ENCODE measurements at places on chromosomes 11 and 22.

GRCh38 chr11:59206635-59207034, 6.1 kb downstream of the MPEG1 start:
- no peak for DNase-seq

DNA sequence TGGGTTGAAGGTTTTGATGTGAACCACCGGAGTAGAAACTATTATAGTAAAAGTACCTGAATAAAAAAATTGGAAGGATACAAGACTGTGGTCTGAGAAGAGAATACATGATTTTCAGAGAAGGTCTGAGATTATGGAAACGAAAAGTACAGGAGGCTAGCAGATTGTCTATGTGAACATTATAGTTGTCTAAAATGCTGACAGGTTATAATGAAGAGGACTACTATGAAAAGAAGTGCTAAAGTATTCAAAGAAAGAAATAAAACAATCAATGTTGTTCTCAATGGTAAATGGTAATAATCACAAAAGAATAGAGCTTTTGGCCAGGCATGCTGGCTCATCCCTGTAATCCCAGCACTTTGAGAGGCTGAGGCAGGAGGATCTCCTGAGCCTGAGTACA, 34.0 kb downstream of the RAB6A start:
- DNase-seq = no peak

DNA sequence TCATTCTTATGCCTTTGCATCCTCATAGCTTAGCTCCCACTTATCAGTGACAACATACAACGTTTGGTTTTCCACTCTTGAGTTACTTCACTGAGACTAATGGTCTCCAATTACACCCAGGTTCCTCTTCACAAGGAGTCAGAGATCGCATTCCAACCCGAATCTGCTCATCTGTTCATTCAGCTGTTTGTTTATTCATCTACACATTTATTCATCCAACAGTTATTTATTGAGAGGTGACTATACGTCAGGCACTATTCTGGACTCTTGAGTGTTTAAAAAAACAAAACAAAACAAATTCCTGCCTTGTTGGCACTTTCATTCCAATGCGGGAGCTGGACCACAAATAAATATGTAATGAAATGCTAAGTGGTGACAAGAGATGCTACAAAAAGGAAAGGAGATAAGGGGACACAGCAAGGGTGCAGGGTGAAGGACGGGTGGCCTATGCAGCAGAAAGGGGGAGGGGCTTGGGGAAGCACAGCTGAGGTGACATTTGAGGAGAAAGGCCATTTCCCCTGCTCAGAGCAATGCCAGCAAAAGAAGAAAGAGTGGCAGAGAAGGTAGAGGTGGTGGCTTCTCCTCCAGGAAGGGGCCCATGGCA, 393.8 kb upstream of the SYN3 start:
- DNase-seq = no peak

DNA sequence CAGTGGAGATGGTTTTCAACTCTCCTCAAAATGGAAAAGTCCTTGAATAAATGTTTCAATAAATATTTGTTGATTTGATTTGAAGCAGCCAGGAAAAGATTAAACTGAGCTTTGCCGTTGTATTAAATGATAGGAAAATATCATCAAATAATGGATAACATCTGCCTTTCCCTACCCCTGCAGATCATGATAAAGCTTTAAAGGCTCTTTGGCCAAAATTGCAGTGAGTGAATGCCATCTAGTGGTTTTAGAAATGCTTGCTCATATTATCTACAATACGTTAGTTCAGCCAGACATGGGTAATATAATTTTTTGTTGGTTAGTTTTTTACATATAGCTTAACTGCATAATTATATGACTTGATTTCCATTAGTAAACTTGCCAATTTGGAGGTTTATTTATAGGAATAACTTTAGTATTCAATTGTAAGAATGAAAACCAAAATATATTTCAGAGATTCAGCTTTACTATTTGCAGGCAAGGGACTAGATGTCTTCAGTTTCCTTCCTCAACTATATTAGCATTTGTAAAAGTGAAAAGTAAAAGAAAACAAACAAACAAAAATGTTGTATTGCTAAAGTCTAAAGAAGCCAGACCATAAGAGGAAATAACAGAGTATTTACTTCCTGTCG, 159.2 kb downstream of the MSANTD4 start:
- DNase-seq = no peak

- no peak for DNase-seq
Measured at GRCh38 chr11:47340980-47341775, 11.3 kb downstream of the MYBPC3 start.

- DNase-seq = peak; percentile 77
Measured at GRCh38 chr11:47394322-47395222, 13.8 kb upstream of the SLC39A13 start.

- DNase-seq = no peak
Measured at GRCh38 chr11:61414547-61414946, 15.2 kb downstream of the CPSF7 start.

- DNase-seq = no peak
Measured at GRCh38 chr22:47681411-47682165, 919.1 kb downstream of the TBC1D22A start.

DNA sequence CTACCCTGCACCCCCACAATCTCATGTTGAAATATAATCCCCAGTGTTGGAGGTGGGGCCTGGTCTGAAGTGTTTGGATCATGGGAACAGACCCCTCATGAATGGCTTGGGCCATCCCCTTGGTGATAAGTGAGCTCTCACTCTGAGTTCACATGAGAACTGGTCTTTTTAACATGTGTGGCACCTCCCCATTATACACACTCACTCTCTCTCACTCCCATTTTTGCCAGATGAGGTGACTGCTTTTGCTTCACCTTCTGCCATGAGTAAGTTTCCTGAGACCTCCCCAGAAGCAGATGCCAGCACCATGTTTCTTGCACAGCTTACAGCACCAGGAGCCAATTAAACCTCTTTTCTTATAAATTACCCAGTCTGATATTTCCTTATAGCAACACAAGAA, 32.1 kb upstream of the DRD2 start:
- DNase-seq = no peak

GRCh38 chr11:60362241-60362640, 16.1 kb upstream of the MS4A7 start:
- no peak for DNase-seq

DNA sequence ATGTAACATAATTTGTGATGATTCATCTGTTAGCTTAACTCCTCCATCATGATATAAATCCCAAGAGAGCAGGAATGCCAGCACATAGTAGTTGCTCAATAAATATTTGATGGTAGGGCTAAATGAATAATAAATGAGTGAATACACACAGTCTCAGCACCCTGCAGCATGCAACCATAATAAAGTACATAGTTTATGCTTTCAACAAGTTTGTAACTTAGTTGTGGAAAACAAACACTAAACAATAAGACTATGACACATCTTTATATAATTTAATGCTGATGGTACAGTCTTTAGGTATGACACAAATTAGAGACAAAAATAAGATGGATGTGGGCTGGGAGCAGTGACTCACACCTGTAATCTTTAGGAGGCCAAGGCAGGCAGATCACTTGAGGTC, 3.8 kb downstream of the ALKBH8 start:
- DNase-seq = no peak

DNA sequence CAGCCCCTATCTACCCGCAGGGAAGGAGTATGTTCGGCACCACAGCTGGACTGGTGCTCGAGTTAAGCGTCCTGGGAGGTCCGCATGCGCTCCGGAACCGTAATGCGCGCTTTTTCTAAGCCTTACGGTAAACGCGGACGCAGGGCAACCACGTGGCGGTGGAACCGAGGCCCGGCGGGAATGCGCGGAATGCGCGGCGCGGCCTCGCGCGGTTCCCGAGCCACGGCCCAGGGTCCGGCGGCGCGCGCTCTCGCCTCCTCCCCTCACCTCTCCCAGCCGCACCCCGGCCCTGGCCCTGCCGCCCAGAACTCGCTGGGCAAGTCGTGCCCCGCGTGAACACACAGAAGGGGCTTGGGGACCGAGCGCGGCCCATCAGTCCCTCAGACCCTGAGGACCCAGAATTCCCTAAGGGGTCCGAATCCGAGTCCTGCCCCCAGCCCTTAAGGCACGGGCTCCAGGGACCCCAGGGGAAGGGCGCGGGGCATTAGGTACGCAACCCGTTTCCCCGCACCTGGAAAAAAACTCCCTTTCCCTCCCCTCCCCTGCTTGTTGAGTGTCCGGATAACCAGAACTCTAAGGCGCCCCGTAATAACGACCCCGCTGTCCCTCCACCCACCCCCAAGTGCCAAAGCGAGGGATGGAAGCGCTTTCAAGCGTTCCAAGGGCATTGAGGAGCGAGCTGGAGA, 4.3 kb upstream of the CCND1 start:
- DNase-seq = no peak

Data from activated T-cell treated with anti-CD3 and anti-CD28 coated beads, Interleukin-2, amount 50 U/mL, for 48 hours (primary cell).